ENCODE measurements at places on chromosomes 4 and X.

- no peak for DNase-seq
Measured at GRCh38 chr4:48333587-48333986, 7.7 kb upstream of the SLAIN2 start.

- DNase-seq = no peak
Measured at GRCh38 chr4:156685308-156685707, 286.3 kb downstream of the PDGFC start.

GRCh38 chr4:1375051-1375721 lies 28.2 kb downstream of the UVSSA start:
- DNase-seq = no peak

GRCh38 chr4:120692964-120693363 lies 229.6 kb downstream of the PRDM5 start:
- no peak for DNase-seq

DNA sequence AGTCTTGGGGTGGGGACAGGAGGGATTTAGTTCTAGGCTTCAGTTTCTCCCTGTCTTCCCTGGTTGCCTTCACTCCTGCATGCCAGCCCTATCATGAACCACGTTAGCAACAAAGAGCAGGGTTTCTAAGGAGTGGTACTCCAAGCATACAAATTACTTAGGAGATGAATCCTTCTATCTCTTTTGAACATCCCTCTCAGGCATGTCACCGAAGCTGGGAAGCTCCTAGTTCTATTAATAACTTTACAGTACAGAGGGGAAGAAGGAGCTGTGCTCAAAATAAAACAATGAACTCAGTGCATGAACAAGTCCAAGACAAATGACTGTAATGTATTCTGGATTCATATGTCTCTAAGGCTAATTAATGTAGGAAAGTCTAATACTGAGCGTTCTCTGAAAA lies 450.6 kb upstream of the RASGEF1B start:
- no peak for DNase-seq

- no peak for DNase-seq
Measured at GRCh38 chr4:148776941-148777340, 334.7 kb upstream of the NR3C2 start.

DNA sequence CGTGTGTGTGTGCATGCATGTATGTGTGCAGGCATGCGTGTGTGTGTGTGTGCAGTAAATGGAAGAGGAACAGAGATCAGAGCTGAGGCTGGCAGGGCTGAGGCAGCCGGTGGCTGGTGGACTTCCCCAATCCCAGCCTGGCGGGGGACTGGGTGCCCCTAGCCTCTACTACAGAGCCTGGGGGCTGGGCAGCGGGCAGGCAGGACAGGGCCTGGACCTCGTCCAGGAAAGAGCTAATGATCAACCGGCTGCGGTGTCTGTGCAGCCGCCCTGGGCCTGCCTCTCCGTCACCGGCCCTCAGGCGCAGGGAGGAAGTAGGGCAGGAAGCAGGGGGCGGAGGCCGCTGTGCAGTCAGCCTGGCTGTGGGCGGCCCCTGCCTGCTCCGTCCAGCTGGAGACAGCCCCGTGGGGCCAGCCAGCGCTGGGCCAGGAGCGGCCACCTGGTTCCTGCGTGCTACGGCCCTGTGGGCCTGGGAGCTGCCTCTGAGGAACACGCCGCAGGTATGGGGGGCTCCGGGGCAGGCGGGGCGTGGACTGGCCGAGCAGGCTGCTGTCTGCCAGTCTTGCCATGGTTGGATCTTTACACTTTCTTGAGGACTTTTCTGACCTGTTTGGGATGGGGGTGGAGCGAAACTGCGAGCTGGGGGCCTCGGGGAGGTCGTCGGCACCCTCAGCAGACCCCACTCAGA lies at the start of gene SH3TC1:
Gene SH3TC1, plus strand, starts transcription at position 385 of the 688 bp plus-strand sequence. CDS start 5,905 bp downstream, outside the sequence.
- DNase-seq = no peak

DNA sequence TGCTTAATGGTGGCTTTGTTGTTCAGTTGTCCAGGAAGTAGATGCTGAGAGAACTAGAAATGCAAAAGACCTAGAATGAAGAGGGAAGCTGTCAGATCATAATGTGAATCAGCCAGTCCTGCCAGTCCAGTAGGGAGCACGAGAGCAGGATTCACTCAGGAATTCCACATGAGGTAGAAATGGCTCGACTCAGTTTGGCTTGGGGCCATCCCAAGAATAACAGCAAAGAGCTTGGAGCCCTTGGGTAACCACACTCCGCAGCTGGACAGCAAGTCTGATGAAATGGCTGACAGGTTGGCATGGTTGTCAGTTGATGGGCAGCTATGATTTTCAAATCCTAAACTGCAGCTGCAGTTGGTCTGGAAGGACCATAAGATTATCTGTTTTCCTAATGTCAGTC lies 44.5 kb upstream of the WDR1 start:
- no peak for DNase-seq

- no peak for DNase-seq
Measured at GRCh38 chr4:77336411-77337142, 179.6 kb downstream of the CCNG2 start.

- DNase-seq = no peak
Measured at GRCh38 chr4:81447566-81448229, 24.0 kb downstream of the RASGEF1B start.

- no peak for DNase-seq
Measured at GRCh38 chr4:94544811-94545210, 93.1 kb downstream of the PDLIM5 start.

GRCh38 chrX:19793471-19793870 lies 93.9 kb downstream of the SH3KBP1 start:
- DNase-seq = no peak

- no peak for DNase-seq
Measured at GRCh38 chr4:144564358-144564757, 81.6 kb upstream of the HHIP start.

DNA sequence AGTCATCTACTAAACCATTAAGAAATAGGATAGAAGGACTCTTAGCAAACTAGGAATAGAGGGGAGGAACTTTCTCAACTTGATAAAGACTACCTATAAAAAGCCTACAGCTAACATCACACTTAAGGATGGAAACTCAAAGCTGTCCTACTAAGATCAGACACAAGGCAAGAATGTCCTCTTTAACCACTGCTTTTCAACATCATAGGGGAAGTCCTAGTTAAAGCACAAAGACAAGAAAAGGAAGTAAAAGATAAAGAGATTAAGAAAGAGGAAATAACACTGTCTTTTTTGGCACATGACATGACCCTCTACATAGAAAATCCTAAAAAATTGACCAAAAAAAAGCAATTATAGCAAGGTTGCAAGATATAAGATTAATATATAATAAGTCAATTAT lies 136.6 kb downstream of the FBXW7 start:
- DNase-seq = no peak

DNA sequence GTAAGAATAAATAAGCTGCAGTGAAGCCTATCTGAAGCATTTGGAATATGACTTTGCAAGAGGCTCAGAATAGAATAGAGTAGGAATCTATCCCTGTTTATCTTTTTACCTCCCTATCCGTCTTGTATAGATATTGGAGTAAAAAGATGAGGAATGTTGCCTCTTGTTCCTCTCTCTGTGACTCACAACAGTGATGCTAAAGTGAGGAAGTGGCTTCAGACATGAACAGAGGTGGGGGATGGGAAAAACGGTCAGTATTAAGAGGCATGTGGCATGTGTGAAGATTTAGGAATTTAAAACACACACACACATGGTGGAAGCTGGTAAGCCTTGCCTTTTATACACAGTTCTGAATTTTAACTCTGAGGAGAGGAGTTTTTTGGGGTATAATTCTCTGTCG lies 3.8 kb upstream of the DCAF4L1 start:
- no peak for DNase-seq

DNA sequence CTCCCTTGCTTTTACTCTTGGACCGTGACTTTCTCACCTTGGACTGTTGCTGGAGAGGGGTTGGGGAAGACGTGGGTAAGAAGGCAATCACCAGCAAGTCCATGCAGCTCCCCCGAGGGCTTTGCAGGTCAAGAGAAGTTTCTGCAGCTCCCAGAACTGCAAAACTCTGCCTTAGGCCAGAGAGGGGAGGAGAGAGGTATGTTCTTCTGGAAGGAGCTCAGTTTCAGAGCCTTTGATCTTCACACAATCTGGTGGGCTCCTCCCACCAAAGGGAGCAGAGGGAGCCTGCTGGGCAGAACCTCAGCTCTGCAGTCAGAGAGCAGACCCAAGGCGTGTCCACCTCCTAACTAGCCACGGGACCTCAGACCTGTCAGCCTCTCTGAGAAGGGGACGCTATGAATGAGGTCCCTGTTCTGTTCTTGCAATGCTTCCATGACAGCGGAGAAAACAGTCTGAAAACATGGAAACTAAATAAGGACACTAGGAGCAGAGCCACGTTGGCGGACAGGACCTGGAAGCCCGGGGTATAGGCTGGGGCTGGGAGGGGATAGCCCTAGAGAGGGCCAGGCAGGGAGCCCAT lies 92.8 kb downstream of the EVC2 start:
- DNase-seq = no peak

- no peak for DNase-seq
Measured at GRCh38 chrX:141857479-141857878, 19.4 kb downstream of the MAGEC3 start.

- no peak for DNase-seq
Measured at GRCh38 chr4:73170518-73171198, 87.9 kb downstream of the ANKRD17 start.

- no peak for DNase-seq
Measured at GRCh38 chr4:185730387-185730786, 81.6 kb downstream of the SORBS2 start.

- no peak for DNase-seq
Measured at GRCh38 chrX:80022363-80023031, 7.9 kb downstream of the TBX22 start.

DNA sequence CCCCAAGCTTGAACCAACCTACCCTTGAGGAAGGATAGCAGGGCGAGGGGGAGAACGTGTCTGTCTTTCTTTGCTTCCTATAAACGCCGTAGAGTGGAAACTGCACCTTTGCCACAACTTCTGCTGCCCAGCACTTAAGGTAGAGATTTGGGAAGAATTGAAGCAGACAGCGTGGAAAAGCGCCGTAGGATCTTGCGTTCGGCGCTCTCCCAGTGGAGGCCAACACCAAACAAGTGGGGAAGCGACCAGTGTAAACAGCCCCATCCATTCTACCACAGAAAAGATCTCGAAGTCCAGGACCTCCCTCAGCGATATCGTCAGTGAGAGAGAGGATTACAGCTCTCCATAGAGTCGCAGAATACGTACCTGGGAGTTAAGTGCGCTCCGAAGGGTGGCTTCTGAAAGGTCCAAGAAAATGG lies 3.9 kb upstream of the NKX6-1 start:
- no peak for DNase-seq

GRCh38 chr4:101184668-101185067 lies 162.7 kb downstream of the PPP3CA start:
- no peak for DNase-seq

DNA sequence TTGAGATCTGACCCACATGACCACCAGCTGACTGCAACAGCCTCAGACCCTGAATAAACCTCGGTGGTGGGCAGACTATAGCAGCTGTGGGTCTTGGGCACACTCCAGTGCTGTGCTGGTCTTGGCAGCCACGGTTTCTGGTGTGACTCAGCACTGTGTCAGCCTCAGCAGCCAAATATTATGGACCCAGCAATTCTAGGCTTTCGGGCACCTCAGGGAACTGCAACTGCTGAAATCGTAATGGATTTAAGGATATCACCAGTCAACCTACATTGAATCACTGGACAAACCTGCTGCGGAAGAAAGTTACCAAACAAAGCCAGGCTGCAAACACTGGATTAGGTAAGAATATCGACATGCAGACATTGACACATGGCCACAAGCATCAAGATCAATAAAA lies 10.5 kb upstream of the UBE2NL start:
- DNase-seq = no peak

DNA sequence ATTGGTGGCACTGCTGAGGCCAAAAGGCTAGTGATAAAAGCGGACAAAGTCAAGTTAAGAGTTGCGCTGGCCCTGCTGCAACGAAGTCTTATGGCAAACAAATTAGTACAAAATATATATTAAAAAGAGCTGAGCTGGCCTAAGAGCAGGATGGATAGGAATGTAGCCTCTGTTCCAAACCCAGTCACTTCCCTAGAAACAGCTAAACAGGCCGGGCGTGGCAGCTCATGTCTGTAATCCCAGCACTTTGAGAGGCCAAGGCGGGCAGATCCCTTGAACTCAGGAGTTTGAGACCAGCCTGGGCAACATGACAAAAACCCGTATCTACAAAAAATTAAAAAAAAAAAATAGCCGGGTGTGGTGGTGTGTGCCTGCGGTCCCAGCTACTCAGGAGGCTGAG lies 32.4 kb upstream of the UGDH start:
- DNase-seq = no peak

DNA sequence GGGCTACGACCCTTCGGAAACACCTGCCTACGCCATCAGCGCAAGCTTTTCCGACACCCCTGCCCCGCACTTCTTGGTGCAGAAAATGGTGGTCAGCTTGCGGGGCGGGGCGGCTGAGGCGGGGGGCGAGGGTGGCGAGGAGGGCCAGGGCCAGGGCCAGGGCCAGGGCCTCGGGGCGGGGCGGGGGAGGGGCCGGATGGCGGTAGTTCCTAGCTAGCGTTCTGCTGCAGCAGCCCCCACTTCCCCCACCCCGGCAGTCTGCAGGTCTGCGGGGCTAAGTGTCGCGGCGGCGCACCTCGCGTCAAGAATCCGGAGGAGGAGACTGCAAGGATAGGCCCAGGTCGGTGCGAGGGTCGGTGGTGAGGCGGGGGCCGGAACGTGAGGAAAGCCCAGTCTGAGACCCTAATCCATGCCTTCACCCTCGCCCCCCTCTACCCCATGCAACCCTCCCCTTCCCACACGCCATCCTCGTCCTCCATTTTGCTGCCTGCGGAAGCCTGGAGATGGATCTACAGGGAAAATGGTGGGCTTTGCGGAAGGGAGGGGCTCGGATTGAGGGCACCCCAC lies 600 bp downstream of the BEX4 start:
- no peak for DNase-seq

GRCh38 chr4:1109333-1109732 lies 4.0 kb downstream of the RNF212 start:
- no peak for DNase-seq

All from GOT3 (cell line).